K562 (cell line): ENCODE measurements at places on chromosomes 1 and 21.
A peak's percentile ranks its signal among the peaks of the same experiment; 100 is the strongest.

DNA sequence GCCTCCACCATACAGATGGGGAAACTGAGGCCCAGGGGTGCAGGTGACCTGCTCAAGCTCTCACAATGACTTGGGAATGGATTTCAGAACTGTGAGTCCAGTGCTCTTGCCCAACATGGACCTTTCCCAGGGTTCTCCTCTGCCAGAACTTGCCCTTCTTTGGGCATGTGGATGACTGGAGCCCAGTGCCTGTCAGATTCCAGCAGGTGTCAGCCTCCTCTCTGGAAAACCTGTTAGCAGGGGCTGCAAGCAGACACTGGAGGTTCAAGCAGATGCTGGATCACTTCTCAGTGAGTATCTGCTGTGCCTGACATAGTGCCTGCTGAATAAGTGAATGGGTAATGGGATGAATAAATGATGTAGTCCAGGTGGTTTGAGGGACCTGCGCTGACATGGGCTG is 314.2 kb upstream of the POU3F1 start:
- DNase-seq, result peak; percentile 7

DNA sequence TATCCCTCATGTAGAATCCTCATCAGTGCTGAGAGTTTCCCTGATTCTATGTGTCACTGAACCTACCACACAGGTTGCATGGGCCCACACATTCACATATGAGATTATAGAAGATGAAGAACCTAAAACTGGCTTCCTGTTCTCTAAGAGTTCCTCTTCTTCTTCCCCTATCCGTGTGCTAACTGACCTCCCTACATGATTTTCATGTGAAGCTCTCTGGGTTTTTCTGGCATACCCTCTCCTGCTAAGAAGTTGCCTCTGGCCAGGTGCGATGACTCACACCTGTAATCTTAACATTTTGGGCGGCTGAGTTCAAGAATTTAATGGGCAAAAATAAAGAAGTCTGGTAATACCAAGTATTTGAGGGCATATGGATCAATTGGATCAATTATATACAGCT is 5.5 kb upstream of the CD244 start:
- DNase-seq, result no peak

GRCh38 chr21:42343101-42343500 is 7.7 kb downstream of the TFF2 start:
- DNase-seq, result no peak

DNA sequence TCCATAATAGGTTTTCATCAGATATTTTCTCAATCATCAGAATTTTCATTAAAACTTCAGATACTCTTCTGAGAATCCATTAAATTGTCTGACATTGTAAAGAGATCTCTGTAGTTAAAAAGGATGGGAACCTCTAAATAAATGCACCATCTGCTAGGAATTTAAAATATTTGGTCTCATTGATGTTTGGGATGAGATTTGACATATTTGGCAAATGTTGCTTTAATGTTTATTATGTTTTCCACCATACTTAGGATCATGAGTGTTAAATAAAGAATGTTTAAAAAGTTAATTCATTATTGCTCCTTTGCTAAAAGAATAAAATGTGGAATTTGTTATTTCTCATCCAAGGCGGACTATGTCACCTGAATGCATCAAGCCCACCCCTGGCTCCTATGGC is 85.5 kb upstream of the VANGL1 start:
- DNase-seq, result no peak

- no peak for DNase-seq
These were observed 1678.9 kb downstream of the KCNT2 start for GRCh38 chr1:194929357-194929756.

DNA sequence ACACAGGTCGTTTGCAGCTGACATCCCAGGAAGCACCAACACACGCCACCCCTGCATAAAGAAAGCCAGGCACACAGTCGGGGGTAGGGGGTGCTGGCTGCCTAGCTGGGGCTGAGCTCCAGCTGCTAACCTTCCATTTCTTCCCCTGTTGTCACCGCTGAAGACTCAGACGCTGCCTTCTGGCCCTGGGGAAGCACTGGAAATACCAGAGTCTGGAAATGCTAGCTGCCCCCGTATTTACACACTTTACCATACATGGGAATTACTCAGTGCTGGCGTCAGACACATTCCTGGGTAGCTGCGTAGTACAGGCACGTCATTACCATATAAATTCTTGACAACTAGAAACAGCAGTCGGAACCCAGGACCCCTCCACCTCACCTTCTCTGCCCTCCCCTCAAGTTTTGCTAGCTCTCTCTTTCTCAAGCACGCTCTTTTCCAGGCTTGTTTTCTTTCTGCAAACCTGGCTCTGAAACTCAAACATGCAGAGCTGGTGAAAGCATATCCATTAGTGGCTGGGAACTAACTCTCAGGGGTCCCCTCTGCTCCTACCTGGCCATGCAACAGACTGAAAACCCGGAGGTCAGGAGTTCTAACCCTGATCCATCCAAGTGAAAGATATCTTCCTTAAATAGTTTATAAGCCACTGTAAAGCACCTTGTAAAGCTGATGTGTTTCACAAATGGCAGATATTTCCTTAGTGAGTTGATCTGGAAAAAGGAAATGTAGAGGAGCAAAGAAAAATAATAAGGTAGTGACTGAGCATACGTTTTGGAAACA is 3.3 kb downstream of the CSRP1 start:
- DNase-seq, result no peak

- no peak for DNase-seq
These were observed 10.9 kb upstream of the THEMIS2 start for GRCh38 chr1:27861436-27861835.

DNA sequence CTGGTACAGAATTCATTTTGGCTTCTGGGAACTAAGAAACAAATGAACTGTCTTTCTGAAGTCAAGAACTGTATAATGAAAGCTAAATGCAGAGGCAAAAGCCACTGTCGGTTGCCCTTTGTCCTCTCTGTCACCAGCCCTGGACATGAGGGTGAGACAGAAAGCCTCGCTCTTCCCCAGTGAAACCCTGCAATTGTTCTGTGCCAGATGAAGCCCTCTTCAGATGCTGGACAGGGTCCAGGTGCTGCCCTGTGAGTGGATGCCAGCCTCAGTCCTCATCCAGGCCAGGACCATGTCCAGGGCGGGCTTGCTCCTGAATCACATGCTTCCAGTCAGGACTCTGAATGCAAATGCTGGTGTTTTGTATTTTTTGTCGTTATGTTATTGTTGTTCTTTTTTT is 138.7 kb downstream of the RUNX1 start:
- DNase-seq, result no peak

GRCh38 chr1:104671684-104672353 is 922.1 kb downstream of the AMY1C start:
- DNase-seq, result no peak

GRCh38 chr1:228802386-228803220 is 67.3 kb downstream of the RHOU start:
- no peak for DNase-seq

- DNase-seq, result no peak
These were observed 23.1 kb upstream of the DYNLT5 start for GRCh38 chr1:66729119-66729518.

DNA sequence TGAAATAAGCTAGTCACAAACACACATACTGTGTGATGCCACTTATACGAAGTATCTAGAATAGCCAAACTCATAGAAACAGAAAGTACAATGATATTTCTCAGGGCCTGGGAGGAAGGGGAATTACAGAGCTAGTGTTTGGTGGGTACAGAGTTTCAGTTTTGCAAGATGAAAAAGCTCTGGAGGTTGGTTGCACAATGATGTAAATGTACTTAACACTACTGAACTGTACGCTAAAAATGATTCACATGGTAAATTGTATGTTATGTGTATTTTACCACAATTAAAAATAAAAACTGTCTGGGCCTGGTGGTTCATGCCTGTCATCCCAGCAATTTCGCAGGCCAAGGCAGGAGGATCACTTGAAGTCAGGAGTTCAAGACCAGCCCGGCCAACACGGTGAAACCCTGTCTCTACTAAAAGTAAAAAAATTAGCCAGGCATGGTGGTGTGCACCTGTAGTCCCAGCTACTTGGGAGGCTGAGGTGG is 15.3 kb upstream of the FHAD1 start:
- no peak for DNase-seq

DNA sequence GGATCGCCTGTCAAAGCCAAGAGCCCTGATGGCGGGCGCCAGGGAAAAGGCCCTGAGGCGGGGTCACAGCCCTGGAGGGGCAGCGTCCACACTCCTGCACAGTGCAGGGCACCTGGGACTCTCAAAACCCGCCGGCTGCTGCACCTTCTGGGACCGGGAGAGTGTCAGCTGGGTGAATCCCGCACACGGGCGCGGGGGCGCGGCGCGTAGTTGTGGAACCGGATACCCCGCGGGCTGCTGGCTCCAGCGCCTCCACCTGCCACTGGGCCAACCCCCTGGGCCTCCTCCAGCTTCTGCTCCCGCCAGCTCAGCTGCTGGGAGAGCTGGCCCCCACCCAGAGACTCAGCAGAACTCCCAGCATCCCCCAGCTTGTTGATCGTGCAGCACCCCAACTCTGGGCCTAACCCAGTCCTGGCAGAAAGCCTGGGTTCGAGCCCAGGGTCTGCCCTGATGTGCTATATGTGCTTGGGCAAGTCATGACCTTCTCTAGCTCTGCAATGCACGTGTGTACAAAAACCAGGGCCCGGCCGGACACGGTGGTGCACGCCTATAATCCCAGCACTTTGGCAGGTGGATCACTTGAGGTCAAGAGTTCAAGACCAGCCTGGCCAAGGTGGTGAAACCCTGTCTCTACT is 33.8 kb downstream of the NECAP2 start:
- no peak for DNase-seq

DNA sequence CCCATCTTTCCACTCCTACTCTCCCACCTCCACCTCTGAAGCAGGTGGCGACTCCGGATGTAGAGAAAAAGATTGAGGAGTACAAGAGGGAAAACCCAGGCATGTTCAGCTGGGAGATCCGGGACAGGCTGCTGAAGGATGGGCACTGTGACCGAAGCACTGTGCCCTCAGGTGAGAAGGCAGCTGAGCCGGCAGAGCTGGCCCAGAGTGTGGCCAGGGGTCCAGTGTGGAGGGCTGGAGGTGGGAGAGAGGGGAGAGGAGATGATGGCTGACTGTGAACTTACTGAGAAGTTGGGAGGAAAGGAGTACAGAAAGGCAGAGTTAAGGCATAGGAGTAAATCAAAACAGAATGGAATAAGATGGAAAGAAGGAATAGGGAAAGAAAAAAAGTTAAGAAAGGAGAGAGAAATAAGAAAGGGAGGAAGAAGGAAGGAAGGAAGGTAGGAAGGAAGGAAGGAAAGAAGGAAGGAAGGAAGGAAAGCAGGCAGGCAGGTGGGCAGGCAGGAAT is 4.5 kb downstream of the PAX7 start:
- no peak for DNase-seq

- DNase-seq, result peak; percentile 52
These were observed 10.5 kb downstream of the KIAA1614 start for GRCh38 chr1:180923021-180923841.

DNA sequence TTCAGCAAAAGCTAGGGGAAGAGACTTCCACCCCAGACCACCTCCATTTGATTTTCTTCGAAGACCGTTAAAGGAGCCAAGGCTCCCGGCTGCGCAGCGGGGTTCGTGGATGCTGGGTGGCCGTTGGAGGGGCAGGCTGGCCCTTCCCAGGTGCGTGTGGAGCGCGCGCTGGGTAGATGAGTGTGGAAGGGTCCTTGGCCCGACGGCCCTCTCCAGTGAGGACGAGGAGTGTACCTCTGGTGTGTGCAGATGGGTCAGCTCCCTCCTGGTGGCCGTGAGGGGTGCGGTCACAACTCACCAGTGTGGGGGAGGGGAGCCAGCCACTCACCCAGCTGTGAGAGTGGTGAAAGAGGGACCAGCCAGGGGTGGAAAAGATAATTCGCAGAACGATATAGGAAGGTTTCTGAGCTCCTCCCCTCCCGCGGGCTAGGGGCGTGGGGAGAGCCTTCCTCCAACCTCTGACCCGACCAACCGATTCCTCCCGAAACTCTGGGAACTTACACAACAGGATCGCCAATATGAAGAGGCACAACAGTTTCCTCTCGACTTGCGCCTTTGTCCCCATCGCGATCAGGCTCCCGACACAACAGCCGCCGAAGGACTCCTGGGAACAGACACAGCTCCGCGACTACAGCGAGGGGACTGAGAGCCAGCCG is at the start of gene F11R:
F11R (minus strand) TSS at position 644 of the 656 bp plus-strand sequence; CDS start at position 565, 79 bp downstream.
- DNase-seq, result peak; percentile 96

GRCh38 chr1:155218854-155219591 is 10.5 kb downstream of the MTX1 start:
- DNase-seq, result peak; percentile 82

- DNase-seq, result no peak
These were observed 10.0 kb downstream of the WNT3A start for GRCh38 chr1:228016653-228017355.

GRCh38 chr1:62196086-62196690 is 1.5 kb downstream of the L1TD1 start:
- DNase-seq, result no peak

- DNase-seq, result no peak
These were observed 100.9 kb downstream of the TSEN15 start for GRCh38 chr1:184152434-184152898.

GRCh38 chr1:232725305-232726047 is 79.7 kb upstream of the MAP10 start:
- DNase-seq, result no peak

DNA sequence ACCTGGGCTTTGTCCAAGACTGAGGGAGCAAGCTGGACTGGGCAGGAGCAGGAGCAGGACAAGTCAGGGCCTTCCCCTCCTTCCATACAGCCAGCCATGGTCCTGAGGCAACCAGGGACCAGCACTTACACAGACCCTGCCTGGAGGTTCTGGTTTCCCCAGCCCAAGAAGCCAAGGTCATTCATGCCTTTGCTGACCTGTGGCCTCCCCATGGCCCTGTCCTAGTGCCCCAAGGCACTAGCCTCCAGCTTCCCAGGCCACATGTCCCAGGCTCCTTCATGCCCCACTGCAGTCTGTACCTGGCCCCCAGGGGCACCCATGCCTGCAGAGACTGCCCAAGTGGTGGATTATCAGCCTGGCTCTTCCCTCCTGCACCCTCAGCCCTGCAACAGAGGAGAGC is 243.9 kb downstream of the TOMM20 start:
- no peak for DNase-seq

GRCh38 chr1:200908191-200908868 is 13.6 kb downstream of the INAVA start:
- no peak for DNase-seq

DNA sequence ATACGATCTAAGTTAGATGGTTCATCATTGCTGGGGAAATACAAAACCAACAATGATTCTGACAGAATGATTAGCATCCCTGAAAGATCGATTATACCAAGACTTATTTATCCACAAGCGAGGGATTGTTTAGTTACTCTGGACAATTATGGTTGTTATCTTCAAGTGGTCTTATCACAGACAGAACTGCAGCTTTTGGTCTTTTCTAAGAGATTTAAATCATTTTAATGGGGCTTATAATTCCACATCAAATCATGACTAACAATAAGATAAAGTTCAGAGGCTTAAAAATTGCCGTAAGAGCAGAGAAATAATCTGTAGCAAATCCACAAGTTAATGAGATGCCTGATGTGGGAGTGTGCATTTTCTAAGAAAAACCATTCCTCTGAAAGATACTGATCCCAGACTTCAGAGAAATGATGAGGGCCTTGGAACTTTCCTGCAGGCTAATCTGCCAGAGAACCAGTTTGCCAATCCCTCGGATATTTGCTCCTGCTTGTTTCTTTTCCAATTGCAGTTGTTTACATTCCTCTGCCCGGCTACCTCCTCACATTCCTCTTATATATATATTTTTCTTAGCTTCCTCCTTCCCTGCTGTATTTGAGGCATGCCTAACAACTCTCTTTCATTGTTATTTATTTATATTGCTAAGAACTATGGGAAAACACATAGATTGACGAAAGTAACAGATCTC is 134.8 kb downstream of the BACH1 start:
- DNase-seq, result peak; percentile 14
